ENCODE measurements at places on chromosomes 6 and 20.

DNA sequence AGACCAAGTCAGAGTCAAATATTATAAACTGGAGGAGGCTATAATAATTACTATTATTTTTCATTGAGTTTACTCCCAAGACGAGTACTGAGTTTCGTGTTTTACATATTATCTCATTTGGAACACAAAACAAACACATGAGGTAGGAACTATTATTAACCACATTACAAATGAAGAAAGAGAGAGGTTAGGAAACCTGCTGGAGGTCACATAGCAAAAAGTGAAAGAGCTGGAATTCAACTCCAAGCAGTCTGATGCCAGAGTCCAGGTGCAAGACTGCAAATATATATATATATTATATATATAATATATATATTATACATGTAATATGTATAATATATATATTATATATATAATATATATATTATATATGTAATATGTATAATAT lies 7.3 kb downstream of the RNF24 start:
- DNase-seq: no peak

- DNase-seq: no peak
Observed at GRCh38 chr20:3932681-3933080, 43.5 kb downstream of the PANK2 start.

- DNase-seq: no peak
Observed at GRCh38 chr6:18431581-18431980, 44.4 kb downstream of the RNF144B start.

- no peak for DNase-seq
Observed at GRCh38 chr6:112786801-112787200, 439.7 kb downstream of the RFPL4B start.

DNA sequence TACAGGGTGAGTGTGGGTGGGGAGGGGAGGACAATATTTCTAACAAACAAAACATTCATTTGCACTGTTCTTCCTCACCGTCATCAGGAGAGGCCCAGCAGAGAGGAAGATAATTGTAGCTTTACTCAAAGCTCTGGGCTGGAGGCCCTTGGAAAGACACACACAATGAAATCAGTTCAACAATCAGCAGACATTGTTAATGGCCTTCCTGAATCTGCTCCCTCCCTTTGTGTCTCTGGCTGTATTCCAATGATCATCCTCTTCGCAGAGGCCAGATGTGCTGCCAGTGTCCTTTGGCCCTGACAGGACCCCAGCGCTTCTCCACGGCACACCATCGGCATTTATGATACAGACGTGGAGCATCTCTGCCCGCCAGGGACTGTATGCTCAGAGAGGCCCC lies 44.6 kb upstream of the LRFN2 start:
- DNase-seq: no peak

Measured in stimulated activated CD8-positive, alpha-beta memory T cell treated with anti-CD3 and anti-CD28 coated beads, Interleukin-4, amount 100 ng/mL, for 24 hours (primary cell).